A549 (cell line): ENCODE measurements at places on chromosomes 1 and 21. TPM values are rescaled to one million over a fixed set of nuclear protein-coding genes. Genes with fewer than 3 reads are reported as not detected.
A peak's percentile ranks its signal among the peaks of the same experiment; 100 is the strongest.

GRCh38 chr21:25735646-25736597, 1.1 kb downstream of the GABPA start:
- peak; percentile 33 for DNase-seq

DNA sequence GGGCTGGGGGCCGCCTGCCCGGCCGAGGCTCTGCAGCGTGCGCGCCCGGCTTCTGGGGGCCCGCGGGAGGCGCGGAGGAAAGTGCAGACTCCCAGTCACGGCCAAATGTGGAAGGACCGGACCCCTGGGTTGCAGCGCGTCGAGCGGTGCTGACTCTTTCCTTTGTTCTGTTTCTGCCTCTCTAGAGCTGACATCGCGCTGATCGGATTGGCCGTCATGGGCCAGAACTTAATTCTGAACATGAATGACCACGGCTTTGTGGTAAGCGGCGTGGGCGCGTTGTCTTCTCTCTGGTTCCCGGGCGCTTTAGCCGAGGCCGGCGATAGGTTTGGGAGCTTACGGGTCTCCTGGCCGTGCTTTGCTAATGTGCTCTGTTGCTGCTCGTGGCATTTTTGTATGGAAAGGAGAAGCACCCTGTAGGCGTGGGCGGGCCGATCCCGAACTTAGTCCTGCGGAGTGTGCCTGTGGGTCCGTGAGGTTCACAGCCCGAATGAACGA, 629 bp downstream of the PGD start:
- no peak for DNase-seq

DNA sequence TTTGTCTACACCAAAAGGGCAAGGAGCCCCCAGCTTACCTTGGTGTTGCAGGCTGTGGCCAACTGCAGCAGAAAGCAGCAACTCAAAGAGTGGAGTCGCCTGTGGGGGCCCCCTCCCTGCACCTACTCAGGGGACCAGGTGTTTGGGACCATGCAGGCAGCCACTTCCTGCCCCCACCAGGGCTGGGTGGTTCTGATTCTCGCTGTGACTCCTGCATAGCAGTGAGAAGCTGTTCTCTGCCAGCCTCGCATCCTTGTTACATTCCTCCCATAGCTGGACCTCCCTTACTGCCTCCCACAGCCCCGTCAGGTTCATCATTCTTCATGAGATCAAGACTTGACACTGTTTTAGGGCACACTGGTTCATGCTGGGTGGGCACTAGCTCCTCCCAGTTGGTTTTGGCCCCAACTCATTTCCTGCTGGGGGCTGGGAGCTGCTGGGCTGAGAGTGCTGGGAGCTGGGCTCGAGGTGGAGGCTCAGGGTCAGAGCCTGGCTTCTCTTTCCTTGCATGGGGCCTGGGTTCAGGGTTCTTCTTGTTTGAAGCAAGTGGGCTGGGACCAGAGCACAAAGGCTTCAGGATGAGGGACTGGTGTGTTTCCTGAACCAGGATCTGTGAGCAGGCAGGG, 146.9 kb upstream of the C1orf174 start:
- DNase-seq: no peak

DNA sequence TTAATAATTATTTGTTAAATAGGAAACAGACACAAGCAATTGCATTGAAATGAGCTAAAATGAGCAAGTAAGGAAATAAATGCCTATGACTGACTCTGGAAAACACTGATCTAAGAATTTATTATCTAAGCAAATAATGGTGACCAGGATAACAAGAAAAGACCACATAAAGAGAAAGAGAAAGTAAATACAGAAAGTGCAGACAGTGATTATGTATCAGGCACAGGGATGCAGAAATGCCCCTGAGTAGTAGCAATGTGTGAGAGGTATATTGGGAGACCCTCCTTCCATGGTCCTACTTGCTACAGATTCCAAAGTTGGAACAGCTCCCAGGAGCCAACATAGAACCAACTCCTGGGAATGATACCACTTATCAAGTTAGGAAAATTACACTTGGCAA, 33.3 kb upstream of the MUTYH start:
- DNase-seq: no peak

Gene SLC30A2
- not detected in 3 replicates for polyA plus RNA-seq

Gene LCE1F
- not detected in 3 replicates for polyA plus RNA-seq
